Stimulated activated CD4-positive, alpha-beta T cell treated with anti-CD3 and anti-CD28 coated beads, Interleukin-1b, Interleukin-23, amount 100 ng/mL, for 1 hour (primary cell): ENCODE measurements at places on chromosomes 3 and 15.

DNA sequence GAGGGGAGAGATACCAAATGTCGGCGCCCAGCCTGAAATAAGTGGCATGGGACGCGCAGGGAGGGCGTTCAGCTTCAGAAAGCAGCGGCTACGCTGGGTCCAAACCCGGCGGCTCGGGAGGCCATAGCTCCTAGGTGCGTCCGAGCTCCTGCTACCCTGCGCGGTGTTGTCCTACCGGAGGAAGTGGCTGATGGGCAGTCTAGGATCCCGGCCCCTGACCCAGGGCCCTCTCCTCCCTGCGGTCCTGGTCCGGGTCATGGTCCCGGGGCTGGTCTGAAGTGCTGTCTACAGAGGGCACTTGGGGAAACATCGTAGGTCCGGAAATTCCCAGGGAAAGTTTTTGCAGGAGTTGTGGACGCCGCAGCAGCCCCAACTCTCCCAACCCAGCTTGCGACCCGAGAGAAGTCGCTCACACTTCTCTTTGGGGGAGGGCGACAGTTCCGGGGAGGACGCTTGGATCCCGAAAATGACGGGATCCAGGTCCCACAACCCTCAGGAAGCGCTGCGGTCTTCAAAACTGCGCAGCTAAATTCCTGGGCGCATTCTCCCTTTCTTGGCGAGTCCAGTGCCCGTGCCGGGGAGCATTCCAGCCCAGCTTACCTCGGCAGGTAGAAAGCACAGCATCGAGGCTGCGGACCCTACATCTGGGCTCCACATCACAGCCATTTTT is 9.1 kb upstream of the FOXB1 start:
- DNase-seq: no peak

GRCh38 chr15:43093026-43093425 is 12.8 kb downstream of the UBR1 start:
- no peak for DNase-seq

- DNase-seq: no peak
Measured at GRCh38 chr3:35777563-35778554, 138.5 kb downstream of the ARPP21 start.

DNA sequence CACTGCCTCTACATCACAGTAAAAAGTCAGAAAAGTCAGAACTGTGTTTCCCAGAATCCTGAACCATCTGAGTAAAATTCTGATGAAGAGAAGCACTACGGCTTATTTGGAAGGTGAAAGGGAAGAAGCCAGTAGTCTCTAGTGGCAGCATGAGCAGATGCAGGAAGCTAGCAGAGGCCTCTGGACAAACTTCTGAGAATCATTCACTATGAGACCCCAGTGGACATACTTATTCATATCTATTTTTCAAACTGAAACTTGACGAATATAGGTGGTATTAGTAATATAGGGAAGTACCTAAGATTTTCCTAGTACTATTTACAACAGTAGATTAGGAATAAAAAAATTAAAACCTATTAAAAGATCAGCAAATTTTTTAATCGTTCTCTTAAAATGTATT is 272.8 kb upstream of the TTC14 start:
- DNase-seq: no peak

DNA sequence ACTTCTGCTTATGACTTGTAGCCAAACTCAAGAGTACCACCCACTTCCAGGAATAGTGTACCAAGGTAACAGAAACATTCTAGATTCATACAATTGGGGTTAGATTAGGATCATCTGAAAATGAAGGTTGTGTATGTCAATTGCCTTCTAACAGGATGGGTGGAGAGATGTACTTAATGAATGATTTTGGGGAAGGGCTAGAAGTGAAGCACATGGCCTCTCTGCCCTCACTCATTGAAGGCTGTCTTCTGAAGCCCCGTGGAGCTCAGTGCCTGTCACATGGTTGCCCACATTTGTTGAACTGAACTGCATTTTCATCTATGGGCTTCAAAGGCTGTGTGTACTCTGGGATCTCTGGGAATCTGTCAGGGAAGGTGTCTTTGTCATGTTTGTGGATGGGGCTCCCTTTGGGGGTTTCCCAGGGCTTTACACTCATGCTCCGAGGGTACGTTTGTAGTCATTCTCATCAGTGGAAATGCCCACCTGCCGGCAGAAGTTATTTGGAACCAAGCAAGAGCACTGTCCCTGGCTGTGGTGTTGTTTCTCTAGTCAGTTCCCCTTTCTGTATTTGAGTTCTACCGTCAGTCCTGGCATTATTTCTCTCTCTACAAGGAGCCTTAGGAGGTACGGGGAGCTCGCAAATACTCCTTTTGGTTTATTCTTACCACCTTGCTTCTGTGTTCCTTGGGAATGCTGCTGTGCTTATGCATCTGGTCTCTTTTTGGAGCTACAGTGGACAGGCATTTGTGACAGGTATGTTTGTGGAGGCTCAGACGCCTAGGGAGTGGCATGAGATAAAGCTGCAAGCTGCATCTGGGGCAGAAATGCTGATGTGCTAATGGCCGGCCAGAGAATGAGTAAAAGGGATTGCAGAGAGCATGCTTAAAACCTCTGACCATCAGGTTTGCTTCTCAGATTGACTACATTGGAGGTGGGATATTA is 22.4 kb downstream of the CD86 start:
- no peak for DNase-seq

DNA sequence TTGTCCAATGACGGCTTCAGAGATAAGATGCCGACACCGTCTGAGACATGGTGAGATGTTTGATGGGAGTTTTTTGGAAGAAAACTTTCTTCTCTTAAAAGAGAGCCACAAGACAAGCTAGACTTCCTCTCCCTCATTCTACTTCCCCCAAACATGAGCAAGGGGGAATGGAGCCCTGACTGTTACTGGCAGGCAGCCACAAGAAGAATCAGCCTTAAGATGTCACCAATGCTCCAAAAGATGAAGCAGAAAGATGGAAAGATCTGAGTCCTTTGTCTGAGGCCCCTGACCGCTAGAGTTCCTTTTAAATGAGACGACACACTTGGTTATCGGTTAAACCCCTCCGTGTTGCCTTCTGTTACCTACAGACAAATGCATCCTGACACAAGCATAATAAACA is 108.7 kb downstream of the ST8SIA2 start:
- DNase-seq: no peak

DNA sequence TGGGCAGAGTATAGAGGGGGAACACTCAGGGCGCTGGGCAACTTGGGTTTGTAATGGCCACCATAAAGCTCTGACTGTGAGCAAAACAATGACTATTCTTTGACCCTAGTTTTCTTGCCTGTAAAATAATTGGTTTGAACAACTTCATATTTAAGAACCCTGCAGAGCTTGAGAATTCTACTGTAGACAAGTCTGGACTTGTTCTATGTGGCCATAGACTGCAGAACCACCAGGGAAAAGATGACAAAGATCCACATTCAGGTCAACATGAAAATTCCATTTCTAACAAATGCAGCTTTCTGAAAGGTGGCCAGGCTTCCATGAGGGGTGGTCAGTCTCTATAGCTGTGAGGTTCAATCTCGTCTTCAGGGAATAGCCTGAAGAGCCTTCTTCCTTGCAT is 239.4 kb upstream of the LRRN1 start:
- no peak for DNase-seq

GRCh38 chr15:69161878-69162213 is 1.4 kb downstream of the GLCE start:
- DNase-seq: no peak

- no peak for DNase-seq
Measured at GRCh38 chr15:91329914-91330313, 229.9 kb downstream of the SV2B start.
